ENCODE measurements at places on chromosomes 1 and 21.
A peak's percentile ranks its signal among the peaks of the same experiment; 100 is the strongest.

DNA sequence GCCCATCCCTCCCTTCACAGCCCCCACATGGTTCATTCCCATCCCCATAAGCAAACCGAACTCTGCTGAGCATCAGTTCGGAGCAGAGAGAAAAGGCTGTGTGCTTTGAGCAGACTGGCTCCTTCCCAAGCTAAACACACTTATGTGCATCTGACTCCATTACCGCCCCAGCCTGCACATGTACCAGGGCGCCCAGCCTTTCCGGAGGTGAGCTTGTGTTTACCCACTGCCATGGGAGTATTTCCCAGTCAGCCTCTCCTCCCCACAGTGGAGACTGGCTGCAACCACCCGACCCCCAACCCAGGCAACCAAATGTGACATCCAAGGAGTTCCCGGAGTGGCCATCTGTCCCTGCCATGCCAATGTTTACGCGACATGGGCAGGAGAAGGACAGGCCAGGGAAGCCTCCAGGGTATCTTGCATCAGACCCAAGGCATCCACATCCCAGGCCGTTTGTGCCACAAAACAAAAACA lies 9.4 kb downstream of the TIAM1 start:
- no peak for ATAC-seq

- ATAC-seq = no peak
Observed at GRCh38 chr1:163583661-163584181, 262.0 kb downstream of the NUF2 start.

DNA sequence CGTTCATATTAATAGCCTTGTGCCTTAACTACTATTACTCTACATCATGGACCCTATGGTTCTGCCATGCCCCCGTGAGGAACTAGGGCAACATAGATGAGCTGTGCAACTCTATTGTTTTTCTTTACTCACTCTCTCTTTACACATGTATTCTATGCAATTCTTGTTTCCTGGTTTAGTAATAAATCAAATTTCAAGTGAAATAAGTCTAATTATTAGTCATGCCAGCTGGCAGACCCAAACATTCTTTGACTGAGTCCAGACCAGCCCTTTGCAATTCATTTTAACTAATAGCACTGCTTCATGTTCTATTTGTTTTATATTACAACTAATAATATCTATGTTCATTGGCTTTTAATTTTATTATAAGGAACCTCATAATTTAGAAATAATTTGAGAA lies 789.3 kb upstream of the ADAMTS5 start:
- ATAC-seq = no peak

DNA sequence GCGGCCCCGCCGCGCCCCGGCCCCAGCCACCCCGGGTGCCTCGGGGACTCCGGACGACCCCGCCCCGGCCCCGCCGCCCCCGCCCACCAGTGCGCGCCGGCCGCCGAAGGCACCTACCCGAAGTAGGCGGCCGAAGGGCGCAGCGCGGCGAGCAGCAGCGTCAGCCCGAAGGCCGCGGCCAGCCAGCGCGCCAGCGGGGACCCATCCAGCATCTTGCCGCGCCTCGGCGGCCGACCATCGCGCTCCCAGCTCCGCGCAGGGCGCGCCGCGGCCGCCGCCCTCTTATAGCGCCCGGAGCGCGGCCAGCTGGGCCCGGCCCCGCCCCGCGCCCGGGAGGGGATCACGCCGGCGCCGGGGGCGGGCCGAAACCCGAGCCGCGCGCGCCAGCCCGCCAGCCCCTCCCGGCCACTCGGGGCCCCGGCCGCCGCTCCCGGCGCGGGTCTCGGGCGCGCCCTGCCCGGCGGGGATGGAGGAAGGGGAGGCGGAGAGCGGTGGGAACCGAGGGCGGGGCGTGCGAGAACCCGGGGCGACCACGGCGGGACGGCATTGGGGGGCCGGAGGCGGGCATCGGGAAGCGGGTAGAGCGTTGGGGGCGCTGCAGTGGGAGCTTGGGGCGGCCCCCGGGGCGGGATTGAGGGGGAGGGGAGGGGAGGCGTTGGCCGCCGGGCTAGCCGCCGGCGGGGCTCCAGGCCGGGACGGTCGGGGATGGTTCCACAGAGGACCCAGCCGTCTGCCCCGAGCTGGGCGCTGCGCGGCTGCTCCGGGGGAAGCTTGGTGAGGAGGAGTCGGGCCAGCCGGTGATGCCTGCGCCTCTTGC lies at the start of gene WNT9A:
Gene WNT9A (minus strand): TSS at position 257 of the 817 bp plus-strand sequence. CDS start 45 bp downstream, at position 212.
- peak; percentile 67 for ATAC-seq

DNA sequence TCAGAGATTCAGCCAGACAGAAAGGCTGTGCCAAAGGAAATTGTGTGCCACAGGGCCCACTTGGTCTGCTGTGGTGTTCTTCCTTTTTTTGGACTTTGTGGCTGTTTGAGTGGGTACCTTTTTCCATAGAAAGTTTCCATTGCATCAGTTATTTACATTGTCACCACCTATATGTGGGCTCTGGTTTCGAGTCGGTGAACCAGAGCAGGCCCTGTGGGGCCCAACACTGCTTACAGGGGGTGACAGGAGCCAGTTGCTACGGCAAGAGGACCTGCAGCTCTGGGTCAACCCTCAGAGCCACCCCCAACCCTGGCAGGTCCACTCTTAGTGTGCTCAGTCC lies 157.0 kb upstream of the EDN2 start:
- ATAC-seq = no peak

- ATAC-seq = no peak
Observed at GRCh38 chr21:44954281-44954771, 14.5 kb downstream of the SLX9 start.

- ATAC-seq = no peak
Observed at GRCh38 chr1:27596986-27597385, 7.0 kb downstream of the AHDC1 start.

DNA sequence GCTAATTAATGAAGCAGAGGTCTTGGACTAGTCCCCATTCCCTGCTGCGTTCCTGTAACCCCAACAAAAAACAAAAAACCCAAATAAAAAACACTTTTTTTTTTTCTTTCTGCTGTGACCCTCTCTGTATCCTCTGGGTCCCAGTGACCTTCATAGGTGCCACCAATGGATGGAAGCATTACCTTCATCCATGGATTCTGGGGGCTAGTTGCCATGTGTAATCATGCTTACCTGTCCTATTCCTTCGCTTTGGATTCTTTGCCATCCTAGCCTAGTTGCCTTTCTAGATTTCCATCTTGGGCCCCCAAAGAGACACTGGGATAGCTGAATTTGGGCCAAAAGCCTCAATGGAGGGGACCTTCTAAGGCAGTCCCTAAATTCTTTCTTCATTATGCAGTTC lies 1208.7 kb downstream of the BRINP3 start:
- no peak for ATAC-seq

- ATAC-seq = no peak
Observed at GRCh38 chr1:109516872-109517271, 7.3 kb upstream of the AMIGO1 start.

- ATAC-seq = peak; percentile 38
Observed at GRCh38 chr1:118395430-118395991, 210.5 kb upstream of the SPAG17 start.
